Central memory CD8-positive, alpha-beta T cell (primary cell): ENCODE measurements at places on chromosomes 5 and 9.

DNA sequence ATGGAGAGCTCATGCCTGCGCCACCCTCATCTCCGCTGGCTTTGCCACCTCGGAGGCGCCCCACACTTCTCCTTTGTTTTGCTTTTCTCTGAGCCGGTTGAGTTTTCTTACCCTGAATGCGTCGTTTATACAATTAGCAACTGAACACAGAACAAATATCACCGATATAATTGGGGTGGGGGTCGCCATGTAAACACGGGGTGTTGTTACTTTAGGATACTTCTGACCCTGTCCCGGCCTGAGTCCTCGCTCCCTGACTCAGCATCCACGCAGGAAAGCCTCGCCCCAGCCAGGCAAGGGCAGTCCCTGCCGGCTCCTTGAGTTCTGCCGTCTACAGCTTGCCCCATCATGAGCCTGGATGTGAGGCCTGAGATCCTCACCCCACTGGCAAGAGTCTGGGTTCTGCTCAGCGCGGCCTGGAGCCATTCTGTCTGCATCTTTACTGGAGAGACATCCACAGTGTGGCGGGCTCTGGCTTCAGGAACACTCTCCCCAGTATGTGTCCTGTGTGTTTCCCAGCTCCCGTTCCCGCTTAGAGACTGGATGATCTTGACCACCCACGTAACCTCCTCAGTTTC lies 5.5 kb downstream of the NKX2-5 start:
- DNase-seq, result no peak

DNA sequence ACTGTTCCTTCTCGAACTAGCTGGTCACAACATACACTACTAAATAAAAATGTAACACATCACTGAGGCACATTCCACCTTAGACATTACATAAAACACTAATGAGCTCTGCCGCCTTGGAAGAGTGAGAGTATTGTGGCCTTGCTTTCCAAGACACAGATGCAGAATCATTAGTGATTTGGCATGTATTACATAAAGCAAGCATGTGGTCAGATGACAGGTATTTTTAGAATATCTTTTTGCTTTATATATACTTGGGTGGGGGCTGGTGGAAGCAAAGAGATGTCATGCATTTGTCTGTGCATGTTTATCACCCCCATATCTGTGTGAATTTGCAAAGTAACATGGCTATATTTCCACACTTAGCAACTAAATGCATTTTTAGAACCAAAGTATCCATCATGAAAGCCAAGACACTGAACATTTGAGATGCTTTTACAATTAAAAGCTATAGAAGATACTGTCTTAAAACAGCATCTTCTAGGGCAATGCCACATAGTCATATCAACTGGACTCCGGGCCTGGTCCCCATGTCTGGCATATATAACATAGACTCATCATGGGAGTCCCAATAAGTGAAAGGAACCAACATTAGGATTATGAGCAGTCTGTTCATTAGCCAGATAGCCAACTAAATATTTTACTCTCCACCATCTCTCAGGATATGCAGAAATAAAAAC lies 213.5 kb downstream of the MEF2C start:
- DNase-seq, result no peak

DNA sequence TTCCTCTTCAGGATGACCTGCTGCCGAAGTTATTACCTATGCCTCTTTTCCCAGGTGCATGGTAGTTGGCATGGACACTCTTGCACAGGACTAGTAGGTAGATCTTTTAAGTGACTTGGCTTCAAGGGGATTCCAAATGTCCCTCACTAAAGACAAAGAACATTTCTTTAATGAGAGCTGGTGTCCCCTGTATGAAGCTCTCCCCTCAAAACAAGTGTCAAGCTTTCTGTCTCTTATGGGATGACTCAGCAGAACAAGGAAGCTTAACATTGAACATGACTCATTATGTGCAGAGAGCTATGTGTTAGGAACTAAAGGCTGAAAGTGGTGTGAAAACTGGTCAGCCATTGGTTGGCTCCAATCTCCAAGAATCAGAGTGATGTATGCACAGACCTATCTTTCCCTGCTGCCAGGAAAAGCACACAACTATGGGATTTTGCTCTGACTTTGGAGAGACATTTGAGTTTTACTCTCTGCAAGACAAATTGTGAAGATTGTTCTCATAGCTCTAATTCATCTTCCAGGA lies 120.5 kb downstream of the PRDM6 start:
- no peak for DNase-seq

- DNase-seq, result no peak
These were observed 444.9 kb upstream of the CYLC2 start for GRCh38 chr9:102550266-102550665.

- no peak for DNase-seq
These were observed 294.9 kb downstream of the MED10 start for GRCh38 chr5:6083311-6083978.

DNA sequence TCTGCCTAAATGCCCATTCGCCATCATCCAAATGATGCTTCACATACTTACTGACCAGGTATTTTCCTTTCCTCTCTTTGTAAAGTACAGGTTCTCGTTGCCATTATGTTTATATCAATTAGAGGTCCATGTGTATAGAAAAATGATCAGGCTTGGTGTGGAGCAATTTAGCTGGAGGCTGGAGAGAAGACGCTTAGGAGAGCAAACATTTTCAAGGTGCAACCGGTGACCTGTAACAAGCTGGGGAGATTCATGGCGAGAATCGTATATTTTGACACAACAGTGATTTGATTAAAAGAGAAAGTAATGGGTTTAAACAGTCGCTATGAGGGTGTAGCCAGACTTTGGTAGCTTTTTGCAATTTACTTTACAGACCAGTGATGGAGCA lies 170.9 kb upstream of the TBCA start:
- no peak for DNase-seq

GRCh38 chr9:22379272-22379671 lies 67.4 kb upstream of the DMRTA1 start:
- DNase-seq, result no peak

GRCh38 chr9:127751269-127752054 lies 16.4 kb upstream of the TOR2A start:
- no peak for DNase-seq

DNA sequence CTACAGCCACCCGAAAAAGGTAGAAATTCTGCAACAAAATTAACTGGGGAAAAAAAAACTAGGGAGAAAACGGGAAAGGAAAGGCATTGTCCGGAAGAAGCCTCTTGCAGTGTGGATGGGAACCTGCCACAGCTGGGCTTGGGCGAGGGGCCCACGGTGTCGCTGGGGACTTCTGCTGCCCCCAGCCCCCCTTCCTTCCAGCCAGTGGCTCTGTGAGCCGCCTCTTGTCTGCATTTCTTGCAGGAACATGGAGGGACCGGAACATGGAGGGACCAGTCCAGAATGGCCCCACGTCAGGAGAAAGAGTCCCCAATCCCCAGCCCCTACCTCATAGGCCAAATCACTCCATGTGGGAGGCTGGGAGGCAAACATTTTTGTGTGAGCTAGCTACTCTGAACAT lies 36.9 kb upstream of the EXOC3 start:
- DNase-seq, result no peak
